ENCODE measurements at places on chromosomes 1 and 21. TPM values are rescaled to one million over a fixed set of nuclear protein-coding genes. Genes with fewer than 3 reads are reported as not detected.

Gene CYP4B1
- not detected for total RNA-seq

Gene LEPROT
- total RNA-seq: 59.6 TPM

Gene DDAH1
- total RNA-seq: 33.4 TPM

Gene ATF6
- 38.6 TPM for total RNA-seq

Gene RNASEL
- 5.8 TPM for total RNA-seq

Gene OR14K1
- total RNA-seq: not detected

Gene SLFNL1
- total RNA-seq: 0.41 TPM

Gene PTBP2
- total RNA-seq: 8.1 TPM
